ENCODE measurements at places on chromosomes 5 and 9.
A peak's percentile ranks its signal among the peaks of the same experiment; 100 is the strongest.

GRCh38 chr5:143440448-143441115 lies 37.1 kb upstream of the NR3C1 start:
- no peak for DNase-seq

GRCh38 chr9:134991808-134992754 lies 74.4 kb upstream of the FCN1 start:
- no peak for DNase-seq

GRCh38 chr5:57174128-57174889 lies 450 bp downstream of the GPBP1 start:
- DNase-seq: peak; percentile 30

DNA sequence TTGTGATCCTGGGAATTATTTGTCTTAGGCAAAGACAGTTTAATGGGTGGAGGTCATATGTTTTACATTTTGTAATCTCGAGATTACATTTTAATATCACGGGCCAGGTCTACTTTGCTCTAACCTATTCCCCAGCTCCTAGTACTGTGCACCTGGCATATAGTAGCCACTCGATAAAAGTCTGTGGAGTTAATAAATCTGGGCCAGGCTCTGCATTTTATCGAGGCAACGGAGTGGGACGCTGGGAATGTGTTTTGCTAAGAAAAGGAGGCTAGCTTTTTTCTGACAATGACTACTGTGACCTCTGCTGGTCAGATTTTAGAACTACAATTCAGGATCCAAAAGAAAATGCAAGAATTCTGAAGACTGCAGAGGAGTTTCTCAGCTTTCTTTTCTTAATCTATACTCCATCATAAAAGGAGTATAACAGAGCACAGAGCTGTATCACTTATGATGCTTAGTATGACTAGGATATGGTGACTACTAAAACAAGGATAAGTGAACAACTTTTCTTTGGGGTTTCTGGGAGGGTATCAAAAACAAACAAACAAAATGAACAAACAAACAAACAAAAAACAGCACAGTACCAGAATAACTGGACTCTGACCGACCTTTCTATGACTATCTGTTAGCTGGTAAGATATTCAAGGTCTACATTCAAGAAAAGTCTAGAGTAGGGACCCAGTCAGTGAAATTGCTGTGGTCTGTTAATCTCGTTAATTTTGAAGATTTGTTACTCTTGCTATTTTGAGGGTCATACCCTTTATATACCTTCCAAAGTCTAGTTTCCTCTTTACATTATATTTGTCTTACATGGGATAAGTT lies 46.1 kb upstream of the CER1 start:
- DNase-seq: no peak

GRCh38 chr5:94754824-94755223 lies 136.4 kb downstream of the SLF1 start:
- DNase-seq: no peak

DNA sequence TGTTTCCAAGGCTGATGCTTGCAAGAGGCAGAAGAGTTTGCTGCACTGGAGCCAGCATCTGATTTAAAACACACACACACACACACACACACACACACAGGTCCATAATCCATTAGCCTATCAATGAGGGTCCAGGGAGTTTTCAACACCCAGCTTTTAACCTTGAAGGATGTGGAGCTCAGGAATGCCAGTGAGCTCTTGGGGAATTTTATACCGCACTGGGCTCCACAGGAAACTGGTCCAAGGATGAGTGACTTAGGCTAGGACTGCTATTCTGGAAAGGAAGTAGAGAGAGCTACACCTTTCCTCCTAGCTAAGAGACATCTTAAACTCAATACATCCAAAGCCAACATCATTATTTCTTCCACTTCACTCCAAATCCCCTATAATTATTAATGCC lies 942 bp upstream of the NRG2 start:
- DNase-seq: no peak

GRCh38 chr5:149728303-149728702 lies 1.8 kb upstream of the PPARGC1B start:
- no peak for DNase-seq
